ENCODE measurements at places on chromosomes 16 and 17. TPM values are rescaled to one million over a fixed set of nuclear protein-coding genes. Genes with fewer than 3 reads are reported as not detected.

ZFHX3 gene
- total RNA-seq, result 2.2 TPM

ZNF469 gene
- total RNA-seq, result 1.4 TPM

TCAP gene
- total RNA-seq, result under 0.01 TPM

C16orf74 gene
- 5.0 TPM for total RNA-seq

TNFRSF13B gene
- total RNA-seq, result not detected

CYB561 gene
- 2.5 TPM for total RNA-seq

ZFP90 gene
- 22.6 TPM for total RNA-seq

DNA sequence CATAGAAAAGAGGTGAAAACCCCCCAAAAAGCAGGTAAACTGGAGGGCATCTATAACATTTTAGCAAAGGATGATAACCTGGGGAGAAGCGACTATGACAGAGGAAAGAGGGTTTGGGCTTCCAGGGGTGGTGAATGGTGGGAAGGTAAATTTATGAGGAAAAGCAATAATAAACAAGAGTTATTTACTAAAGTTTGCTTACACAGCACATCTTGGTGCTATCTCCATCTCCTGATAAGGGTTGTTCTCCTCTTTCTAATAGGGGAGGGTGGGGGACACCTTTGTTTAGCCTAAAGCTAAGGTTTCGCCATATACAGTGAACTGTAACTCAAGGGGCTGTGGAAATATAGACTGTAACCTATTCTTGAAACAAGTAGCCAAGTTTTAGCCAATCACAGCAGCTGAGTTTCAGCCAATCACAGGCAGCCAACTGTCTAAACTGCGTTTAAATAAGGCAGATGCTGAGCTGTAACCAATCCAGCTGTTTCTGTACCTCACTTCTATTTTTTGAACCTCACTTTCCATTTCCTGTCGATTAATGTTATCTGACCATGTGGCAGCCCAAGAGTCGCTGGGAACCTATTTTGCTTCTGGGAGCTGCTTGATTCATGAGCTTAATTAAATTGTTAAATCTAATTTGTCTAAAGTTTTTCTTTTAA lies 191.8 kb downstream of the MAP2K6 start:
- DNase-seq, result no peak

DNA sequence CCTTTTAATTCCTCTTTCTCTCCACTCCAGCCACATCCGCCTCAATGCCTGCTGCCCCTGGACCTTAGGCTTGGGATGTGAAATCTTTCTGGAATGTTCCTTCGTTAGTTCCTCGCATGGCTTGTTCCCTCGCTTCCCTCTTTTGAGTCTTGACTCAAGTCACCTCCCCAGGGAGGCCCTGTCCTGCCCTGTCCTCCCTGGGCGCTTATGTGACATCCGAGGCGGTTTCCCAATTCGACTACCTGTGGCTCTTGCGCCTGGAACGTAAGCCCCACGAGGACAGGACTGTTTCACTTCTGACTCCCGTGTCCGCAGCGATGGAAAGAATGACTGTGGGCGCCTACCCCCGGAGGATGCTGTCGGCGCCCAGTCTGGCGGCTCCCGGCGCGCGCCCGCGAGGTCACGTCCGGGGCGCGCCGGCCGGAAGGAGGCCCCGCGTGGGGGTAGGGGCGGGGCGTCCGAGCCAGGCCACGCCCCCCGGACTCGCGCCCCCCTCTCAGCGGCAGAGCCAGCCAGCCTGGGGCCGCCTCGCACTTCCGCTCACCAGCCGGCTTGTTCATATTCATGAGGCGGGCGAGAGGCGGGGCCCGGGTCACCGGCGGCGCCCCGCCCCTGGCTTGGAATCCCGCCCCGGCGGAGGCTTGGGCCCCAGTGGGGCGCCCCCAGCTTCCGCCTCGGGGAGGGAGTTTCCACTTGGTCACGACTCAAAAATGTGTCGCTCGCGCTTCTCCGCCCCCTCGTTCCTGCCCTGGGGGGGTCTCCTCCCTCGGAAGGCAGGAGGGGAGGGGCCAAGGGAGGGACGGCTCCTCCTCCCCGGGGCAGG lies 8.4 kb upstream of the GLIS2 start:
- peak; percentile 94 for DNase-seq

DNA sequence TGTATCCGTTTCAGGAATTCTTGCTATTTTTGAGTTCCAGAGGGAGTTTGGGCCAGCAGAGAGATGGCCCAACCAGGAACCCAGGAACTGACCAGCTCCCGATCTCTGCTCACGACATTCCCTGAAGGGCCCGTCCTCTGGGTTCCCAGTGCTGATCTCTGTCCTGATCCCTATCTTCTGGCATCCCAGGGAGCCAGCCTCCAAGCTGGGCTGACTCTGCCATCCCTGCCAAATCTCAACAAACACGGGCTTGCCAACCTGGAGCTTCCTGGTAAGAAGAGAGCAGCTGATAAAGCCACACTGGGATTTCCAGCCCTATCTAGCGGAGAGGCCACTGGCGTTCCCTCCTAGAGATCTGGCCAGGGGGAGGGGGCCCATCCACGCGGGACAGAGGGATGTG lies 16.2 kb downstream of the GPRC5B start:
- DNase-seq, result no peak

GRCh38 chr16:73068541-73069401 lies 20.8 kb upstream of the ZFHX3 start:
- peak; percentile 99 for DNase-seq

GRCh38 chr17:17876959-17877528 lies 40.3 kb upstream of the SREBF1 start:
- peak; percentile 24 for DNase-seq

- no peak for DNase-seq
Measured at GRCh38 chr16:74030000-74030706, 266.5 kb upstream of the PSMD7 start.

DNA sequence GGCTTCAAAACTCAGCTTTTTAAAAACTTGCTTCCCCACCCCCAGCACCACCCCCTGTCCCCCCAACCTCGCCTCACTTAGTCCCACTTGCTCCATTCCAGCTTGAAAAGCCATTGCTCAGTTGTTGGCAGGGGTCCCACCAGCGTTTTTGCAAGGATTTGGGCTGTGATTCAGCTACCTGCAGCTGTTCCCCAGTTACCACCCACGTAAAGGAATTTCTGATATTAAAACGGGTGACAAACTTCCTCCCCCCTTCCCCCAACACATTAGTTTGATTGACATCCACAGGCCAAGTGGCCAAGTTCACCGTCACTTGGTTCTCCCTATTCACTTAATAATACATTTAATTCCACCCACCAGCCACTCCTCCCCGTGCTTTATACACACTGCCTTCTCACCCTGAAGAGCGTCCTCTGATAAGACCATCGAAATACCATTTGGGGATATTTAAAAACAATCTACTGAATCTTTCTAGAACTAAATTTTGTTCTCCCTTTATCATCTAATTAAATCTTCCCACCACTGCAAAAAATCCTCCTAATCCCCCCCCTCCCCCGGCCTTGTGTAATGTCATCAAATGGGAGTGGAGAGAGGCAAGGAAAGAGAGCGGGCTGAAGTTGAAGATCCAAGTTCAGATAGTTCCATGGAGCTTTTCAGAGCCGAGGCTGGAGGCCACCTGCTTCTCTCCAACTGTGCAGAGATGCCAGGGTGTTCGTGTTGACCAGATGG lies 55.1 kb downstream of the SOX9 start:
- DNase-seq, result peak; percentile 55

- no peak for DNase-seq
Measured at GRCh38 chr17:67488768-67489167, 111.7 kb downstream of the PITPNC1 start.

DNA sequence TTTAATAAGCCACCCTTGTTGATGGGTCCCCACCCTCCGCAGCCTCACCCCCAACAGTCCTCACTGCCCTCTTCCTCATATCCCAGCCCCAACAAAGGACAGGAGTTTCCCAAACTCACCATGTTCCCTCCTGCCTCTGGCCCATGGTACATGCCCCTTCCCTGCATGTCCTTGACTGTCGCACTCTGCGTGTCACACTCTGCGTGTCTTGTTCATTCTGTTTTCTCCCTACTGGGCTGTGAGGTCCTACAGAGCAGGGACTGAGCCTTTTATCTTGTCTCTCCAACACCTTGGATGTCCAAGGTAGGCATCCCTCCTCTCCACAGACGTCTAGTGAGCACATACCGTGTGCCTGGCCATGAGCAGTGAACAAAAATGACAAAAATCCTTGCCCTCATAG lies 154.7 kb downstream of the SOCS1 start:
- DNase-seq, result no peak

GRCh38 chr17:10295728-10296343 lies 77.0 kb downstream of the MYH13 start:
- peak; percentile 33 for DNase-seq

DNA sequence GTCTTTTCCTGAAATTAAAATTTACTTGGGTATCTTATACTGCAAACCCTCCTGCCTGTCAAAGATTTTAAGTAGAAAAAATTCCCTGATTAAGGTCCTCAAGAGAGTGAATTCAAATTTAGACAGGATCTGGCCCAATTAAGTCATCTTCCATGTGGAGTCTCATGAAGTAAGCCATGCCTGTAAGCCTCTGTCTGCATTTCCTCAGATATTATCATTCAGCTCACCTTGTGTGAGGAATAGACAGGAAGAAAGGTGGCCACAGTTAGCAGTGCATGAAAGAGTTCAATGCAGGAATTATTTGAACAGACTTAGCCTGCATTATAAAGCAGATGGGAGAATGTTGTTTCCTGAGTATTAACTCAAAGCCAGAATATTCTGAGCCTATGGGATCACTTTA lies 174.7 kb downstream of the HS3ST3A1 start:
- DNase-seq, result no peak

GRCh38 chr17:56350592-56350991 lies 197.3 kb downstream of the ANKFN1 start:
- DNase-seq, result no peak

DNA sequence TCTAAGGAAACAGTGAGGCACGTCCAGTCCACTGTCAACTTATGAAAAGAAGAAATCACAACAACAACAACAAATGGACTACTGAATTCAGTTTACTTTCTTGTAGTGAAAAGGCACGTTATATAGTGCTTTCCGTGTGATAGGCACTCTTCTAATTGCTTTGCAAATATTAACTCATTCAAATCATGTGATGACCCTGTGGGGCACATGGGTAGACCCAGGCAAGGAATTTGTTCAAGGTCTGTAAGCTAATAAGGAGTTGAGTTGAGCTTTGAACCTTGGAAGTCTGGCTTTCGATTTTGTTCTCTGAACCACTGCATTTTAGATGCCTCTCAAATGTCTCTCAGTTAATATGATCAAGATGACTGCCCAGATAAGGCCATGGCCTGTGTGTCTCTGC lies 295.1 kb upstream of the RBFOX1 start:
- DNase-seq, result no peak

DNA sequence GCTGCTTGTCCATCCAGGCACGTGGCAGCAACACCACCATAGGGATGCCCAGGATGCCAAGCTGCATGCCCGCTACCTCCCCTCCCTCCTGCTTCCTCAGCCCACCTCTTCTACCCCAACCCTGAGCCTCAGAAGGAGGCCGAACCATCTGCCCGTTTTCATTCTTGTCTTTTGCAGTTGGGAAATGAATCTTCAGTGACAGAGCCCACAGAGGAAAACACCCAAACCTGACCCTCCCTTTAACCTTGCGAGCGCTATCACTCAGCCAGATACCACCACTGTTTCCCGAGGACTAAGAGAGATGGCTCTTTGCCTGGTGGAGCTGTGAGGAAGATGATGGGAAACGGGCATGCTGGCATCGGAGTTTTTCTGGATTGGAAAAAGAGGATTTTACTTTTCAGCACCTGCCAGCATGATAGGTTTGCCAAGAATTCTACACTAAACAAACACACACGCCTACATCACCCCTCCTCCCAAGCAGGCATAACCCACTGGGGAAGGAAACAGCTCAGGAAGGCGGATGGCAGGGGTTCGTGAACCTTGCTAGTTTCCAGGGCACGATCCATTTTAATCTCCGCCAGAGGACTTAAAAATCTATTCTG lies 457.4 kb downstream of the SLC39A11 start:
- DNase-seq, result no peak

DNA sequence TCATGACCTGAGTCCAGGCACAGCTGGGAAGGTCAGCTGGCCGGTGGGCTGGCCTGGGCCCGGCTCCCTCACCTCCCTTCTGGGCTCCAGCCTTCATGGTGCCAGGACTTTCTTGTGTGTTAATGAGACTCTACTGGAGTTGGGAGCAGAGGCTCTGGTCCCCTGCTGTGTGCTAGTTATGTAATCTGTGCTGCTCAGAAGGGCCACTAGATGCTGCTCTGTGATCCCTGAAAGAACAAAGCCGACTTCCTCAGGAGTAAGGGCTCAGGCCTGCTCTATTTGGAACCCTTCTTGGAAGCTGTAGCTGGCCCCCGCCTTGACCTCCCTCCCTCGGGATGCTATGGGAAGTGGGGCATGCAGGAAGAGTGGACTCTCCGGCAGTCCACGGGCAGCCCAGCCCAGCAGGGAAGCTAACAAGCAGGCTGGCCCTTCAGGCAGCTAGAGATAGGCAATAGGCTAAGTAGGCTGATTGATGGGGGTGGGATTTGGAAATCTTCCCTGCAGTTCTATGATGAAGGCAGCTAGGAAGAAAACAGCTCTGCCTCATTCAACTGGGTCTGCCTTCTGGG lies 3.3 kb upstream of the CDK5R1 start:
- DNase-seq, result peak; percentile 61

DNA sequence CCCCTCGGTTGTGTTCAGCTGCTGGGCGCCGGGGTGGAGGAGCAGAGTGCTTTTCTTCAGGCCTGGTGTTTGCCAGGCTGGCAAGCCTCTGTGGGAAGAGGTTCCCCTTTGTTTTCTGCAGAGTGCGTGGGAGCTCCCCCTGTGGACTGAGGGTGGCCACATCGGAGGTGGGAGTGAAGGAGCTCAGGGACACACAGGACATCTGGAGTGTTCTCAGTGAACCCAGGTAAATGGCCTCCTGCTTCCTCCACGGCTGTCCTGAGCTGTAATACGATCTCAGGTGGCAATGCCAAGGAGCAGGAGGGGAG lies 39.2 kb upstream of the IRF8 start:
- DNase-seq, result no peak

- no peak for DNase-seq
Measured at GRCh38 chr16:1244881-1245280, 4.4 kb downstream of the TPSAB1 start.
